ENCODE measurements at places on chromosomes 3 and 15.

GRCh38 chr15:95205077-95205476, 973.7 kb downstream of the MCTP2 start:
- no peaks in the 10 kb centered on the region for H3K27me3 ChIP-seq
- no peak for DNase-seq
- H3K27ac ChIP-seq, result no peak overlapping the region

DNA sequence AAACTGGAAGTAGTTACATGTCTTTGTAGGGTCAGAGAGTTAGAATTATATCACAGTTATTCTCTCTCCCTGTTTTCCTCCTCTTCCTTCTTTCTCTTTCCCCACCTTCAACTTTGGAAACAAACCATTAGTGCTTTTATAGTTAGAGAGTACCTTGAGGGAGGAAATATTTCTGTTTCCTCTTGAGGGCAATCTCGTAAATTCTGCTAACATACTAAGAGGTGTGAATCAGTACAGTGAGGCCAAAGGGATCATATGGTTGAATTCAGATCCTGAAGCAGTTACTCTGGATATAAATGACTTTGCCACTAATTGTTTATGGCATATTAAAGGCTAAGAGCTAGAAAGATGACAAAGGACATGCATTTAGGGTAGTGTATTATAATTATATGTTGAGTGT, 60.3 kb upstream of the CCNL1 start:
- no peaks in the 10 kb centered on the region for H3K27me3 ChIP-seq
- no peak overlapping the region for H3K4me3 ChIP-seq
- no peaks in the 10 kb centered on the region for H3K36me3 ChIP-seq
- no peak overlapping the region for H3K27ac ChIP-seq

DNA sequence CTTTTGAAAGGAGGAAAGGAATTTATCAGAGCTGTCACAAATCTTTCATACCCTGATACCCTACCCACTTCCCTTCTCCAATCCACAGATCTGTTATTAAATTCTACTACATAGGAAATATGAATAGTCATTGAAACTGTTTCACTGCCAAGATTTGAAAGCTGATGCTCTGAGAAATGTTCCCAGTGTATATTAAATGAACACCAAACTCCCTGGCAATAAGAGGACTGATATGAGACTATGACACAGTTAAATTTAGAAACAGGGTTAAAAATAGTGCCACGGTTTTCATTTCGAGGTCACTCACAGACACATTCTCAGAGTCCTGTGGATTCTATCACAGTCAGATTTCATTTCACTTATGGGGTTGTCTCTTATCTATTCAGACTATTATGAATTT, 27.2 kb upstream of the GBE1 start:
- H3K4me1 ChIP-seq, result peaks cover 7% of the 10 kb centered on the region
- H3K36me3 ChIP-seq, result peaks cover under 1% of the 10 kb centered on the region

GRCh38 chr15:100781061-100781960, 98.3 kb upstream of the ALDH1A3 start:
- H3K27me3 ChIP-seq, result no peaks in the 10 kb centered on the region
- H3K36me3 ChIP-seq, result no peaks in the 10 kb centered on the region
- no peak overlapping the region for H3K4me3 ChIP-seq

GRCh38 chr3:41881233-41881821, 80.6 kb downstream of the ULK4 start:
- no peak overlapping the region for H3K27ac ChIP-seq
- no peaks in the 10 kb centered on the region for H3K27me3 ChIP-seq
- H3K4me3 ChIP-seq, result no peak overlapping the region
- H3K36me3 ChIP-seq, result no peaks in the 10 kb centered on the region

GRCh38 chr15:31024979-31025378, 33.6 kb upstream of the MTMR10 start:
- no peaks in the 10 kb centered on the region for H3K36me3 ChIP-seq
- peak overlapping the region; percentile 45 for H3K27ac ChIP-seq
- H3K27me3 ChIP-seq, result no peaks in the 10 kb centered on the region
- peaks cover 27% of the 10 kb centered on the region for H3K4me1 ChIP-seq
- no peak for DNase-seq

GRCh38 chr3:64349551-64349950, 124.3 kb upstream of the PRICKLE2 start:
- peaks cover 75% of the 10 kb centered on the region for H3K4me1 ChIP-seq
- H3K27ac ChIP-seq, result peak overlapping the region; percentile 29
- no peaks in the 10 kb centered on the region for H3K27me3 ChIP-seq
- H3K4me3 ChIP-seq, result no peak overlapping the region
- no peaks in the 10 kb centered on the region for H3K36me3 ChIP-seq
- DNase-seq, result no peak

DNA sequence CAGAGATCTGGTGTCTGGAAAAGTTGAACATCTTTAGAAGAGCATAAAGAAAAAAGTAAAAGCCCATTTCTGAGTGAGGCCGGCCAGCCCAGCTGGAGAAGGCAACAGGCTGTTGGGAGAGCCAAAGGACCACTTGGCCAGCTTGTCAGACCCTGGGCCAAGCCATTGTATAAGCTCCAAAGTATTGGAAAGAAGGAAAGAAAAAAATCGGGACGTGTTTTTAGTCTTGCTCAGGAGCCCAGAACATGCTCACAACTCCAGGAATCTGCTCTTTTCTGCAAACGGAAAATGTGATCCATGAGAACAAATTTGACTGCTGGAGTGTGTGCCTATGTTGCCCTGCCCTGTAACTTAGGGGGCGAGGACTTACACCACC, 10.4 kb upstream of the CLPX start:
- peaks cover 1% of the 10 kb centered on the region for H3K36me3 ChIP-seq
- no peak for DNase-seq
- no peak overlapping the region for H3K27ac ChIP-seq
- H3K4me1 ChIP-seq, result no peaks in the 10 kb centered on the region

GRCh38 chr15:38002883-38003477, 68.5 kb downstream of the TMCO5A start:
- peaks cover 7% of the 10 kb centered on the region for H3K36me3 ChIP-seq
- peaks cover 8% of the 10 kb centered on the region for H3K4me1 ChIP-seq
- H3K27ac ChIP-seq, result no peak overlapping the region
- no peak for DNase-seq
- H3K4me3 ChIP-seq, result no peak overlapping the region
- no peaks in the 10 kb centered on the region for H3K27me3 ChIP-seq

- no peak for DNase-seq
- no peak overlapping the region for H3K27ac ChIP-seq
- peaks cover 27% of the 10 kb centered on the region for H3K4me1 ChIP-seq
- H3K4me3 ChIP-seq, result no peak overlapping the region
- H3K36me3 ChIP-seq, result peaks cover 12% of the 10 kb centered on the region
These were observed 54.9 kb downstream of the DCUN1D1 start for GRCh38 chr3:182925330-182925943.

DNA sequence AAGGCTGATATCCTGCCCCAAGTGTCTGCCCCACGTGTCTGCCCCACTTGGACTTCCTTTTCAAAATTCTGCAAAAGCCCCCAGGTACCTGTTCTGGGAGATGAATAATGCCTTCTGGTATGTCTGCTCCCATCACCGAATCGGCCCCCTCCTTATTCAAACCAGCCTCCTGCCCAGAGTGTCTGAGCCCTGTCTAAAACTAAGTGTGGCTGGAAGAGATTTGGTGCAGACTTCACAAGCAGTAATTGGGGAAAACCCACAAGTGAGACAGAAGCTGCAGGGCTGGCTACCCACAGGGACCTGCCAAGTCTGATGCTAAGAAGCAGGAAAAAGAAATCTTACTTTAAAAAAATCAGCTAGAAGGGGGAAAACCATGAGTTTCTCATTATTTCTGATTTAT, 85.1 kb downstream of the DUT start:
- H3K36me3 ChIP-seq, result peaks cover 56% of the 10 kb centered on the region
- no peak overlapping the region for H3K4me3 ChIP-seq
- peak overlapping the region; percentile 96 for H3K27ac ChIP-seq
- no peaks in the 10 kb centered on the region for H3K27me3 ChIP-seq
- H3K4me1 ChIP-seq, result peaks cover 97% of the 10 kb centered on the region

GRCh38 chr15:78280319-78281072, 16.1 kb downstream of the DNAJA4 start:
- peaks cover 21% of the 10 kb centered on the region for H3K36me3 ChIP-seq
- no peak overlapping the region for H3K4me3 ChIP-seq
- H3K27ac ChIP-seq, result no peak overlapping the region
- H3K27me3 ChIP-seq, result no peaks in the 10 kb centered on the region

GRCh38 chr3:48405971-48406370, 23.9 kb downstream of the PLXNB1 start:
- no peaks in the 10 kb centered on the region for H3K27me3 ChIP-seq
- DNase-seq, result no peak
- H3K27ac ChIP-seq, result no peak overlapping the region
- peaks cover 41% of the 10 kb centered on the region for H3K36me3 ChIP-seq
- no peak overlapping the region for H3K4me3 ChIP-seq

GRCh38 chr3:122984007-122984406, 43.6 kb downstream of the SEMA5B start:
- H3K27me3 ChIP-seq, result peaks cover 9% of the 10 kb centered on the region
- H3K4me1 ChIP-seq, result peaks cover 32% of the 10 kb centered on the region
- no peak for DNase-seq

DNA sequence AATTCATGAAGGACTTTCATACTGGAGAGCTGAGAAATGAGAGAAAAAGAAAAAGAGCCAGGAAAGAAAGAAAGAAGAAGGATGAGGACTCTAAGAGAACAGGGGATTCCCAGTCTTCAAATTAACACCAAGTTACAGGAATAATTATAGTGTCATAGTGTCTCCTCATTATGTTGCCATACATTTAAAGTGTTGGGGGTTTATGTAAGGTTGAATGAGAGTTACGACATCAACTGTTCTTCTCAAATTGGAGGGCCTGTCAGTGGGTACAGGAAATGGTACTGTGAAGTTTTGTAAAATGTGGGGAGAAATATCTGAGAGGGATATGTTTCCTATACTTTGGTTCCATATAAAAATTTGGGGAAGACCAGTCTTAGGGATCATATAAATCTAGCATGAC, 12.3 kb upstream of the CD200 start:
- DNase-seq, result no peak
- H3K27ac ChIP-seq, result no peak overlapping the region
- peaks cover 17% of the 10 kb centered on the region for H3K27me3 ChIP-seq
- H3K36me3 ChIP-seq, result no peaks in the 10 kb centered on the region
- H3K4me1 ChIP-seq, result no peaks in the 10 kb centered on the region

DNA sequence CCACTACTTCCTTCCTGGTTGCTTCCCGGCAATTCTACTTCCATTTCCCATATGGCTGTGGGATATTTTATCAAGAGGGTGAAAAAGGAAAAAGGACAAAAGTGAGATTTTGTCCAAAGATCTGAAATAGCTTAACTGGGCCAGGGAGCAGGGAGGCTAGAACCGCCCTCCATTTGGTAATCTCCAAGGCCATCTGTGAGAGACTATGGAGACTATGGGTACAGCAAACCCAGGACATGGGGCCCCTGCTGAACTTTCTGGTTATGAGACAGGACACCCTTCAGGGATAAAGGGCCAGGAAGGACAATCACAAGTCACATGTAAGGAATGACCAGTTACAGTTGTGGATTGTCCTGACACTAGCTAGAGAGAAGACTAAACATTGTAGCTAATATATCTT, 24.3 kb downstream of the ZSCAN2 start:
- peaks cover under 1% of the 10 kb centered on the region for H3K4me1 ChIP-seq
- H3K36me3 ChIP-seq, result peaks cover 29% of the 10 kb centered on the region
- no peak overlapping the region for H3K4me3 ChIP-seq

DNA sequence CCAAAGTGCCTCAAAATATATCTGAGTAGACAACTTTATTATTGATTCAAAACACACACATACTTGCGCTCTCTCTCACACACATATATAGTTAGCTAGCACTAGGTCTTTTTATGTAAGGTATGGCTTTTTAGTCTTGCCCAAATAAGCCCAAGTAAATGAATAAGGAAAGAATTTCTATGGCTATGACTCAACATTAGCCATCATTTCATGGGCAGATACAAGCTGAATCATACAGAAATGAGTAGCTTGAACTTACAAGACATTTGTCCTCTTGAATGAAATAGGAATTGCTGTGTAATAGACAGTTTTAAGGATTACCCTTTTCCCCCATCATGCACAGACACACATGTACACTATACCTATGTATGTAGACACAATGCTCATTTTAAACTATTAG, 4.9 kb downstream of the CADPS start:
- DNase-seq, result no peak
- no peaks in the 10 kb centered on the region for H3K36me3 ChIP-seq
- peaks cover 49% of the 10 kb centered on the region for H3K27me3 ChIP-seq
- no peak overlapping the region for H3K4me3 ChIP-seq

- H3K27me3 ChIP-seq, result no peaks in the 10 kb centered on the region
- H3K27ac ChIP-seq, result no peak overlapping the region
- peaks cover 20% of the 10 kb centered on the region for H3K36me3 ChIP-seq
- H3K4me3 ChIP-seq, result no peak overlapping the region
These were observed 14.1 kb downstream of the LYSMD4 start for GRCh38 chr15:99719096-99719541.

DNA sequence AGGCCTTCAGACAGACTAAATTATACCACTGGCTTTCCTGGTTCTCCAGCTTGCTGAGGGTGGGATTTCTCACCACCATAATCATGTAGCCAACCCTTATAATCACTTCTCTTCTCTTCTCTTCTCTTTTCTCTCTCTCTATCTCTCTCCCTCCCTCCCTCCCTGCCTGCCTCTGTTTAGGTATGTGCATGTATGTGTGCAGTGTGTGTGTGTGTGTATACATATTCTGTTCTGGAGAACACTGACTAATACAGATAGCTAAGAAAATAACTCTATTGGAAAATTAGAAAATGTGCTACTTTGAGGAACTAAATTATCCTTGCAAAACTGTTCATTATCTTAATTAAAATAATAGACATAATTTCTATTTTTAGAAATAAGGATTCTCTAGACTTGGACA, 118.6 kb upstream of the GADL1 start:
- DNase-seq, result no peak
- no peak overlapping the region for H3K27ac ChIP-seq

- peaks cover 6% of the 10 kb centered on the region for H3K4me1 ChIP-seq
- no peaks in the 10 kb centered on the region for H3K27me3 ChIP-seq
- H3K36me3 ChIP-seq, result no peaks in the 10 kb centered on the region
- no peak overlapping the region for H3K4me3 ChIP-seq
- no peak overlapping the region for H3K27ac ChIP-seq
These were observed 45.9 kb upstream of the PGPEP1L start for GRCh38 chr15:99053380-99054024.

DNA sequence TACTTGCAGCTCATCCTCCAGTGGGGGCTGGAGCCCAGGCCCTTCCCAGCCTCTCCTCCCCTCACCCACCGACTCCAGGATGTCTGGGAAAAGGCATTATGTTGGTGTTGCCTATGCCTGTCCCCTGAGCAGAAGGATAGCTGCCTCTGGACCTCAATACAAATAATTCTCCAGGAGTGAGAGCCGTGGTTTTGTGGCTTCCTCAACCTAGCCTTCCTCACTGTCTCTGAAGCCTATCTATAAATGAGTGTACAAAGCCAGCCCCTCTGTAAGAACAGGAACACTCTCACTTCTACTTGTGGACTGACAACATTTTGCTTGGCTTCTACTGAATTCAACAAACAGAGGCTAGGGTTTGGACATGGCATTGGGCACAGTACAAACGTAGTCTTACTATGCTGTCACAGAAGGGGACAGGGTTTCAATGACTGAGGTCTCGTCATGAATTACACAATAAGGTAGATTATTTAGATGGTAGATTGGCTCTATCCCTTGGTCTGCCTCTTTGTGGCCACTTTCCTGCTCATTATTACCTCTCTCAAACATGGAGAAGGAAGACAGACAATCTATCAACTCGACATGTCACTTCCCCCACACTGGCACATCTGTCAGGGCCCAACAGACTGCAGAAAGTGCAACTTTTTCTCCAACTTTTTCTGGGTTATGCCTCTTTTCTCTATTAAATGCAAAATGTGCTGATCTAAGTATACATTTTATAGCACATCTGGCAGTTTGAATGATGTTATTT, 82.8 kb upstream of the MEX3B start:
- peaks cover 3% of the 10 kb centered on the region for H3K36me3 ChIP-seq
- no peak overlapping the region for H3K4me3 ChIP-seq
- H3K27ac ChIP-seq, result peak overlapping the region; percentile 94
- no peak for DNase-seq
- H3K27me3 ChIP-seq, result no peaks in the 10 kb centered on the region

Measured in chondrocyte (in vitro differentiated cells).